ENCODE measurements at places on chromosomes 12 and 14. TPM values are rescaled to one million over a fixed set of nuclear protein-coding genes. Genes with fewer than 3 reads are reported as not detected.

GLIPR1L1 gene
- not detected for total RNA-seq

IKZF4 gene
- total RNA-seq, result 3.9 TPM

CCDC177 gene
- not detected for total RNA-seq

GLT1D1 gene
- not detected for total RNA-seq

CCDC197 gene
- not detected for total RNA-seq

CLEC4C gene
- not detected for total RNA-seq

DNA sequence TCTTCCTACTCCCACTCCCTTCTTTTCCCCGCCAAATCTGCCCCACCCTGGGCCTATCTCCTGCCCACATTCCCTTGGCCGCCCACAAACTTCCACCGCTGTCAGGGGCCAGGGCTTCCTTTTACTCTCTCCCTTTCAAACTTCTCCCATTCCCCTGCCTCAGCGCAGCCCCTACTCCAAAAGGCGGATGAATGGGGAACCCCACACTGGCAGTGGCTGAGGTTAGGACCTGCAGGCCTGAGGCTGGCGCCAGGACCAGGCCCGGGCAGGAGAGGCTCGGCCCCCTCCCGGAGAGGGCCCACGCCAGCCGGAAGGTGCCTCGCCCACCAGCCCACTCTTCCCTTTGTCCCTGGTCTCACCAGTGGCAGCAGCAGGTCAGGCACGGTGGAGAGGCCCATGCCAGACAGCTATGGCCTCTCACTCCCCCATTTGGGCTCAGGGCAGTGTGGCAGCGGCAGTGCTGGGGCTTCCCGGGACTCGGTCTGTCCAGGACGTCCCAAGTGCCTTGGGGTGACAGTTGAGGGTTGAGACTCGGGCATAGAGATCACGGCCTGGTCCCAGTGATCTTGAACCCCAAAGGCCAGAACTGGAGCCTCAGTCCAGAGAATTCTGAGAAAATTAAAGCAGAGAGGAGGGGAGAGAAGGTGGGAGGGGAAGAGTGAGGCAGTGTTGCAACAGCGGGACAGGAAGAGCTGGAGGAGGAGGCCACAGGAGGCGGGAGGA is at the start of gene TNFRSF1A:
Gene TNFRSF1A (minus strand): TSS at position 660 of the 723 bp plus-strand sequence. CDS start 262 bp downstream, at position 398.
- peak; percentile 75 for DNase-seq

DNA sequence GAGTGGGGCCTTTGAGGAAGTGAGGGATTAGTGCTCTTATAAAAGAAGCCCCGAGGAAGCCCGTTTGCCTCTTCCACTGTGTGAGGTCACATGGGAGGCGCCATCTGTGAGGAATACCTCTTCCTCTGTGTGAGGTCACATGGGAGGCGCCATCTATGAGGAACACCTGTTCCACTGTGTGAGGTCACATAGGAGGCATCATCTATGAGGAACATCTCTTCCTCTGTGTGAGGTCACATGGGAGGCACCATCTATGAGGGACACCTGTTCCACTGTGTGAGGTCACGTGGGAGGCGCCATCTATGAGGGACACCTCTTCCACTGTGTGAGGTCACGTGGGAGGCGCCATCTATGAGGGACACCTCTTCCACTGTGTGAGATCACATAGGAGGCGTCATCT is 69.7 kb downstream of the SLC24A4 start:
- no peak for DNase-seq

GRCh38 chr12:130288206-130288605 is 49.5 kb upstream of the PIWIL1 start:
- no peak for DNase-seq

DNA sequence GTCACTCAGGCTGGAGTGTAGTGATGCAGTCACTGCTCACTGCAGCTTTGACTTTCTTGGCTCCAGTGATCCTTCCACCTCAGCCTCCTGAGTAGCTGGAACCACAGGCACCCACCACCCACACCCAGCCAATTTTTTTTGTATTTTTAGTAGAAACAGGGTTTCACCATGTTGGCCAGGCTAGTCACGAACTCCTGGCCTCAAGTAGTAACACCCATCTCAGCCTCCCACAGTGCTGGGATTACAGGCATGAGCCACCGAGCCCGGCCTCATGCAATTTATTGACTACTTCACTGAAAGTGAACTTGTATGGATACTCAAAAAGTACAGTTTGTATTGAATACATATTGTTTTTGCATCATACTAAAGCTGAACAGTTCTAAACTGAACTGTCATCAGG is 9.1 kb downstream of the PSEN1 start:
- no peak for DNase-seq

GRCh38 chr12:9345171-9345570 is 137.0 kb upstream of the PZP start:
- DNase-seq, result no peak

DNA sequence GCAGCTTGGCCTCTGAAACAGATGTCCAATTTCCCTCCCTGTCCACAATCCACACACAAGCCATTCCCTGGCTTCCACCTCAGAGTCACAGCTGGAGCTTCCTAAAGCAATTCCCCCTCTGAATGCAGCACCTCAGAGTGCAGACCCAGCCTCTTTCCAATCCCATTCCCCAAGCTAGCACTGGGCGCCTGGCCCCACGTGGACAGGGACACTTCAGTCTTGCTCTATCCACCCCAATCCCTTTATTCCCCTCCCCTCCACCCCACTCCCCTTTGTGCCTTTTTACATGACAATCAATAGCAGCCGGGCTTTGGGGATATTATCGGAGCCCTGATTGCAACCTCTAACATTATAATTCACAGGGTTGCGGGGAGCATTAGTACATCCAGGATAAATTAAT is 292.6 kb downstream of the TTC8 start:
- no peak for DNase-seq

GRCh38 chr12:53308276-53308675 is 8.8 kb downstream of the MYG1 start:
- DNase-seq, result no peak

GRCh38 chr12:68367903-68368302 is 35.7 kb upstream of the MDM1 start:
- no peak for DNase-seq

GRCh38 chr12:51953089-51953488 is 1.6 kb downstream of the ACVR1B start:
- no peak for DNase-seq

- no peak for DNase-seq
These were observed 121.7 kb downstream of the CHST11 start for GRCh38 chr12:104578453-104578852.

DNA sequence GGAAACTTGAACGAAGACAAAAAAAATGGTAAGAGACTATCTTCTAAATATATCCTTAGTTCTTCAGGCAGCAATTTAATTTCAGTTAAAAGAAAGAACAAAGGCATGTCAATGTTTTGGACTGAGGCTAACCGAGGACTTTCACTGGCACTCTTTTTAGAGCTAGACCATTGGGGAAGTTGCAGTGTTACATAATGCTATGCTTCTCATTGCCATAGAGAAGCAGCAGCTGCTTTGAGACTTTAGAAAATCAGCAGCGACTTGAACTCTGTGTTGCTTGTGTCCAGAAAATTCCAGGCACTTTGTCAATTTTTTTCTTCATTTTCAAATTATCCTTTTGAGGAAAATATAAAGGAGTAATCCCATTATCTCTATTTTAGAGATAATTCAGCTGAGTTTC is 964.2 kb downstream of the NRXN3 start:
- no peak for DNase-seq

DNA sequence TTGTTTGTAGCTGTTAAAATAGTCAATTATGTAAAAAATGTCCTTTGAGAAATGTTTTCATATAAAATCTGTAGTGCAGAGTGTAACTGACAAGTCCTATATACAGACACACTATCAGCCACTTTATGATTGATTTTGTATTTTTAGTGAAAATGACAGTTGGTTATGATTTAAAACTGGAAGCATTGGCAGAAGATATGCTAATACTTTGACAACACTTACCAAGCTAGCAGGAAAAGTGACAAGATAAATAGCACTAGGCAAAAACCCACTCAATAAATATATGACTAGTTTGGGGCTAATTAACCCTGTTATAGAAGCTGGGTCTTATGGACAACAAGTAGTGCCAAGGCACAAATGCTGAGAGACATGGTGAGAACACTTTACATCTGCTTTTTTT is 772.9 kb upstream of the NOVA1 start:
- DNase-seq, result no peak

DNA sequence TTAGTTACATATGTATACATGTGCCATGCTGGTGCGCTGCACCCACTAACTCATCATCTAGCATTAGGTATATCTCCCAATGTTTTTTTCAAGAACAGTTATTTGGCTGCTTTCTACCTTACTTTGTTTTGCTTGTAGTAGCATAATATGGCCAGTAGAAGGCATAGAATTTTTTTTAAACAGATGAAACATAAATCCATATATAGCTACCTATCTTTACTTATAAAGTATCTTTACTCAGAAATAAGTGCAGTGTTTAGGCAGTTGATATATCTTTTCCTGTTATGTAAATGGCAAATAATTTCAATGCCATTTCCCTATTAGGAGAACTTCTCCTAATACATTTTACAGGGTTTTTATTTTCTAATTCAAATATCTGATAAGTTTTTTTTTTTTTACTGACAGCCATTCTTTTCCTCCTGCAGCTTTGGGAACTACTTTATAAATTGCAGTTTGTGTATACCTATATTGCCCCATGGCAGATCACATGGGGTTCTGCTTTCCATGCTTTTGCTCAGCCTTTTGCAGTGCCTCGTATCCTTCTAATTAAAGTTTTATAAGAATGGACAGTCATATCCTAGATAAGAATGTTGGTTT is 143.1 kb downstream of the PCNX1 start:
- DNase-seq, result no peak

DNA sequence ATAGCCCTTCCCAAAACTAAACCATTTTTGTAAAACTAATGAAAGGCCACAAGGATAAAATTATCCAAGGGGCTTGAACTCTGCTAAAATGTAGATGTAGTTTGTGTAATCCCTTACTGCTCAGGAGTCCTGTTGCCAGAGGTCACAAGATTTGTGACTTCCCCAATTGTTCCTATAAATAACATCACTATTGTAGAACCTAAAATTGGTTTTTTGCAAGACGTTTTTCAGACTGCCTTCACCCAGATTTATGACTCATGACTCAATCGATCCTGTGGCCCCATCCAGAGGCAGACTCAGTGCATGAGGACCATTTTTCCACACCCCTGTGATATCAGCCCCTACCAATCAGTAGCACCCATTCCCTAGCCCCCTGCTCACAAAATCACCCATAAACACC is 61.5 kb upstream of the RASSF8 start:
- DNase-seq, result no peak

GRCh38 chr12:85385406-85385805 is 105.4 kb downstream of the ALX1 start:
- no peak for DNase-seq

GRCh38 chr12:128069359-128069997 is 197.5 kb upstream of the TMEM132C start:
- DNase-seq, result peak; percentile 68
